Activated CD8-positive, alpha-beta T cell treated with anti-CD3 and anti-CD28 coated beads for 36 hours (primary cell): ENCODE measurements at places on chromosomes 2 and 18. TPM values are rescaled to one million over a fixed set of nuclear protein-coding genes. Genes with fewer than 3 reads are reported as not detected.

- DNase-seq, result no peak
- no peak overlapping the region for H3K4me3 ChIP-seq
- no peak overlapping the region for H3K27ac ChIP-seq
- no peaks in the 10 kb centered on the region for H3K27me3 ChIP-seq
Observed at GRCh38 chr18:29301048-29301447, 1124.1 kb upstream of the CDH2 start.

DNA sequence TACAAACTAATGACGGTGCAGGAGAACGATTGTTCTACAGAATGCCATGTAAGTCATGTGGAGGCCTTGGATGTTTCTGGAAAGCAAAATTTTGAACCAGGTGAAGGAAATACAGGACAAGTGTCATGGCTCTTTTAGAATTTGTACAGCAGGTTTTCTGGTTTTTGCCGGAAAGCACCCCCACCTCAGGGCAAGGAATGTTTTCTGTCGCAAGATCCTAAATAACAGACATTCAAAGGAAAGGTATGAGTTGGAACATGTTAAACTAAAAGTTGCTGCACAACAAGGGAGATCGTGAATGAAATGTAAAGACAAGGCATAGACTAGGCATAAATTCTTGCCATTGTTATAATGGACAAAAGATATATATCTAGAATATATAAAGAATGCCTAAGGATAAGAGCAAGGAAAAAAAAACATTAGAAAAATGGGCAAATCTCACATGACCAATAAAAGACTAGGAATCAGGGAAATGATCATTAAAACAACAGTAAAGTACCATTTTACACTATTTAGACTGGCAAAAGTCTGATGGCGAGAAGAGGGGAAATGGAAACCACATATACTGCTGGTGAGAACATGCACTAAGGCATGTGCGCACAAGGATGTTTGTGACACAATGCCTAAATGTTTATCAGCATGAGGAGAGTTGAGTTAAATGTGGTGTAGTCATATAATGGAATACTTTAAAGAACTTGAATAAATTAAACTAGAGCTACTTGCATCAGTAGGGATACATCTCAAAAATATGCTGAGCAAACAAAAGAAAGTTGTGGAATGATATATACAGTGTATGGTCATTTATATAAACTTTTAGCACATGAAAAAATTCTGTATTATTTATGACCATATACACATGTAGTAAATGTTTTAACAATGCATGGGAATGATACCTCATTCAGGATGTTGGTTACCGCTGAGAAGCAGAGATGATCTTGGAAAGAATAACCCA is 127.0 kb downstream of the EML6 start:
- no peak overlapping the region for H3K27ac ChIP-seq
- no peaks in the 10 kb centered on the region for H3K4me1 ChIP-seq
- H3K36me3 ChIP-seq, result no peaks in the 10 kb centered on the region
- H3K4me3 ChIP-seq, result no peak overlapping the region
- no peaks in the 10 kb centered on the region for H3K27me3 ChIP-seq

DNA sequence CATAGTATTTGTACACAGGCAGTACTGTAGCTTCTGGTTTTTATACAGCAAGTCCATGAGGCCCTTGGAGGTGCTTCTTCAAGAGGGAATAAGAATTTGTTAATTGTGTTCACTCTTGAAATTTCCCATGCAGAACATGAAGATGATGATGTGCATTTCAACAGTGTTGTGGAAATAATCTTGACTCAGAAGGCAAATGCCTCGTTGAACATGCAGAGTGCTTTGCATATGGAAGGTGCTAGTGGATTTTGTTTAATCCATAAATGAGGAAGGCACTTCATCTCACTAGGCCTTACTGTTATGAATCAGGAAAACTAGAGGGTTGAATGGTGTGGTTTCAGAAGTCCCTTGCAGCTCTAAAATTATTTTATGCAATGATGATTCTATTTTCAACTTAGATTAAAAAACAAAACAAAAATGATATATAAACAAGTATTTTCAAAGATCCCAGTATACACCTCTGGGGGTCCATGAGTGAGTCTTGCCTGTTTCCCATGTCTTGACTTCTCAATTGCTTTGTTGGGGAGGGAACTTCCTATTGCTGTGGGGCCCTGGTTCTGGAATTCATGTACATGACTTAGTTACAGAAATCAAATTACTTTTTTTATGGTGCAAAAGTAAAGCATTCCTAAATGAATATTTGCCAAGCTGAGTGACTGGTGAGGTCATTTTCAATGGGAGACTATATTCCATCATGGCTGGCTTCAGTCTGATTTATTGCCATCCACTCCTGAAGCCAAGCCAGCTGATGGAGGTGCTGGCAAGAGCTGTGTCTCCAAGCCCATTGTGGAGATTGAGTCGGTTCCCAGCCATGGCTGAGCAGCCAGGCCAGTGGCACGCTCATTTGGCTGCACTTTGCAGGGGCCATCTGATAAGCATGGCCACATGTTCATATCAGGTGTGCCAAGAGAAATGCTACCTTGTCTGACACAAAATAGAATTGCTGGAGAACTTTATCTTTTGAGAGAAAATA is 56.5 kb downstream of the MGAT5 start:
- H3K27ac ChIP-seq, result no peak overlapping the region
- peaks cover 76% of the 10 kb centered on the region for H3K4me1 ChIP-seq
- H3K36me3 ChIP-seq, result peaks cover 24% of the 10 kb centered on the region
- H3K27me3 ChIP-seq, result no peaks in the 10 kb centered on the region
- DNase-seq, result no peak
- H3K4me3 ChIP-seq, result no peak overlapping the region

DNA sequence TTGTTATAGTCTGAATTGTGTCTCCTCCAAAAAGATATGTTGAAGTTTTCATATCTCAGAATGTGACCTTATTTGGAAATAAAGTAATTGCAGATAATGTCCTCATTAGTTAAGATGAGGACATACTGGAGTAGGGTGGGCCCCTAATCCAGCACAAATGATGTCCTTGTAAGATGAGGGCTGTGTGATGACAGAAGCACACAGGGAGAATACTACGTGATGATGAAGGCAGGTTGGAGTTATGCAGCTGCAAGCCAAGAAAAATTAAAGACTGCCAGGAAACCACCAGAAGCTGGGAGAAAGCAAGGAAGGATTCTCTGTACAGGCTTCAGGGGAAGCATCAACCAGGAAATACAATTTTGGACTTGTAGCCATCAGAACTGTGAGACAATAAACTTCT is 58.3 kb upstream of the PNPT1 start:
- no peak overlapping the region for H3K27ac ChIP-seq
- DNase-seq, result no peak
- H3K27me3 ChIP-seq, result peaks cover 3% of the 10 kb centered on the region
- H3K4me1 ChIP-seq, result no peaks in the 10 kb centered on the region
- H3K4me3 ChIP-seq, result no peak overlapping the region

DNA sequence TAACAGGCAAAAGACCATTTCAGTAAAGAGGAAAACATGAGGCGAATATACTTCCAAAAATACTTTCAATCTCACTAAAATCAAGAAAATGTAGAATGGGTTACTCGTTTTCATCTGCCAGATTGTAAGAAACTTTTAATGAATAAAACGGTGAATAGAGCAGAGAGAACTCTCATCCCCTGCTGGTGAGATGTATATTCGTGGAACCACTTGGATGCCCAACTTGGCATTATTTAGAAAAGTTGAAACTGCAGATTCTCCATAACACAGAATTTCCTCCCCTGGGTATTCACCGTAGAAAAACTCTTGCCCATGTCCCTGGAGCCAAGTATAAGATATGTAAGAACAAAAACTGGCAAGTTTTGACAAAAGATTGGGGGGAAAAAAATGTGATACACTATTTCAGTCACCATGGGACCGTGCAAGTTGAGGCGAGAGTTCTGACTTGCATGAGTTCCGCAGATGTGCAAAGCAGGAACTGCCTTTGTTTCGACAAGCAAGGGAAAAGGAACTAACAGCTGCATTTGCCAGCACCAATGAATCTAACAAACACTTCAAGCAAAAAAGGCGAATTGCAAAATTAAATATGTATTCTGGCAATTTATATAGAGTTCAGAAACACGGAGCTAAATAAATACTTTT is 14.8 kb downstream of the TIMM21 start:
- H3K36me3 ChIP-seq, result peaks cover 36% of the 10 kb centered on the region
- H3K4me1 ChIP-seq, result peaks cover 2% of the 10 kb centered on the region
- DNase-seq, result no peak
- H3K27ac ChIP-seq, result no peak overlapping the region
- H3K27me3 ChIP-seq, result no peaks in the 10 kb centered on the region

DNA sequence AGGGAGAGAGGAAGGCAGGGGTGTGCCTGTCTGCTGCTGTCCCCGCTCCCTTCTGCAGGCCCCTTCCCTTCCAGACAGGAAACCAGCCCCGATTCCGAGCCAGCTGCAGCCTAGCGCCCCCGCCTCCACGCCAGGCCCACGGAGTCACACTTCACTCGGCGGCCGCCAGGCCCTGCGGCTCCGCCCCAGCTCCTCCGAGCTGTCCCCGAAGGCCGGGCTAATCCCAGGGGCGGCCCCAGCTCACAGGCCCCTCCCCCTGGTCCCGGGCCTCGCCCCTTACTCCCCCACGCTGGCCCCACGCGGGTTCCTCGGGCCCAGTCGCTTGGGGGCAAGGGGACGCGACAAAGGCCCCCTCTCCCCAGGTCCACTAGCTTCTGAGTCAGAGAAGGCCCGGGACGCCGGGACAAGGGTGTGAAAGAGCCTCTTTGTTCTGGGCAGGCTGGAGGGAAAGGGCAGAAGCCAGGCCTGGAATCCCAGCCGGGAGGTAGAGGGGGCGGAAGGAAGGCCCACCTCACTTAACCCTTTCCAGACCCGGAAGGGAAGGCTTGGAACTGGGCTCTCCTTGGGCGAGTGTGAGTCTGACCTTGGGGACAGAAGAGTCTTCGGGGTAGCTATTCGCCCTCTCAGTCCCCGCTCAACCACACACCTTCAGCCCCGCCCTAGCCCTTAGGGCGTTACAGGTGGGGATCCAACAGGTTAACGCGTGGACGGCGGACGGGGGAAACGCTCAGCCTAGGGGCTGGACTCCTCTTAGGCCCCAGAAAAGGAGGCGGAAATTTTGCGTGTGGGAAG is 1.2 kb downstream of the RTKN start:
- H3K4me1 ChIP-seq, result peaks cover 9% of the 10 kb centered on the region
- no peak overlapping the region for H3K27ac ChIP-seq
- H3K36me3 ChIP-seq, result no peaks in the 10 kb centered on the region
- peak overlapping the region; percentile 43 for H3K4me3 ChIP-seq
- H3K27me3 ChIP-seq, result peaks cover 28% of the 10 kb centered on the region

DNA sequence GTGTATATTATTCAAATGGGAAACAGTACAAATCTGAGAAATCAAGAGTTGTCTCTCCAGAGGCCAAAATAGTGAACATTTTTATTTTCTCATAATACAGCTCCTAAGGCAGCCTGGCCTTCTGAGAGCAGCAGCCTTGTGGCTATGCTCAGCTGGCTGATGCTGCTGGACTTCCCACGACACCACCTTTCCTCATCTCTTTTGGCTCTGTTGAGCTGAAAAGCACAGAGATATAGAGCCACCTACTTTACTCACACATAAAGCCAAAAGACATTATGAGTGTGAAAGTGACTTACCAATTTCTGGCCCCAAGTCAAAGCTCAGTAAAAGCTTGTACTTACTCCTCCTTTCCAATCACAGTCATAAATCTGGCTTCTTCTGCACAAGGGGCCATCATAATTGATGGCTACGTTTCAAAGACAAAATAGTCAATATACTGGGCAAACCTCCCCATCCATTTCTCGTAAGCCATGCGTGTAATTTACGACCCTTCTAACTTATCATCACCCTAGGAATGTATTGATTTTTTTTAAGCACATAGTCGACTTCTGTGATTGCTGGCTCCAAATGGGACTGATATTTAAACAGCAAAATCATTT is 18.6 kb upstream of the REG3A start:
- H3K27ac ChIP-seq, result no peak overlapping the region
- no peaks in the 10 kb centered on the region for H3K36me3 ChIP-seq
- no peak overlapping the region for H3K4me3 ChIP-seq

DNA sequence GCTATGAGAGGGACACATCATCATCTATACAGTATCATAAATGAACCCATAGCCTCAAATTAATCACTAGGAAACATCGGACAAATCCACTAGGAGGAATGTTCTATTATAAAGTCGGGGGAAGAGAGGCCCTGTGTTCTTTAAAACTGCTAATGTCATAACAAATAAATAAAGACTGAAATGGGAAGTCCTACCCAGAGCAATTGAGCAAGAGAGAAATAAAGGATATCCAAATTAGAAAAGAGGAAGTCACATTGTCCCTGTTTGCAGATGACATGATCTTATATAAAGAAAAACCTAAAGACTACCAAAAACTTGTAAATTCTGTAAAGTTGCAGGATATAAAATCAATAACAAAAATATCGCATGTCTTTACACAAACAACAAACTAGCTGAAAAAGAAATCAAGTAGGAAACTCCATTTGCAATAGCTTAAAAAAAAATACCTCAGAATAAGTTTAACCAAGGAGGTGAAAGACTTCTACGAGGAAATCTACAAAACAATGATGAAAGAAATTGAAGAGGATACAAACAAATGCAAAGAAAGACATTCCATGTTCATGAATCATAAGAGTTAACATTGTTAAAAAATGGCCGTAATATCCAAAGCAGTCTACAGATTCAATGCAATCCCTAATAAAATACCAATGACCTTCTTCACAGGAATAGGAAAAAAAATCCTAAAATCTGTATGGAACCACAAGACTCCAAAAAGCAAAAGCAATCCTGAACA is 30.6 kb downstream of the RTN4 start:
- H3K4me1 ChIP-seq, result peaks cover 11% of the 10 kb centered on the region
- peaks cover 23% of the 10 kb centered on the region for H3K36me3 ChIP-seq
- DNase-seq, result no peak
- no peak overlapping the region for H3K27ac ChIP-seq
- H3K27me3 ChIP-seq, result no peaks in the 10 kb centered on the region
- no peak overlapping the region for H3K4me3 ChIP-seq

LRRTM1 gene
- not detected for total RNA-seq
